ENCODE measurements at places on chromosomes 12 and 14.
A peak's percentile ranks its signal among the peaks of the same experiment; 100 is the strongest.

GRCh38 chr14:24534286-24534685, 26.2 kb upstream of the CMA1 start:
- DNase-seq, result no peak

- no peak for DNase-seq
These were observed 1.4 kb upstream of the TMEM132C start for GRCh38 chr12:128265566-128265965.

DNA sequence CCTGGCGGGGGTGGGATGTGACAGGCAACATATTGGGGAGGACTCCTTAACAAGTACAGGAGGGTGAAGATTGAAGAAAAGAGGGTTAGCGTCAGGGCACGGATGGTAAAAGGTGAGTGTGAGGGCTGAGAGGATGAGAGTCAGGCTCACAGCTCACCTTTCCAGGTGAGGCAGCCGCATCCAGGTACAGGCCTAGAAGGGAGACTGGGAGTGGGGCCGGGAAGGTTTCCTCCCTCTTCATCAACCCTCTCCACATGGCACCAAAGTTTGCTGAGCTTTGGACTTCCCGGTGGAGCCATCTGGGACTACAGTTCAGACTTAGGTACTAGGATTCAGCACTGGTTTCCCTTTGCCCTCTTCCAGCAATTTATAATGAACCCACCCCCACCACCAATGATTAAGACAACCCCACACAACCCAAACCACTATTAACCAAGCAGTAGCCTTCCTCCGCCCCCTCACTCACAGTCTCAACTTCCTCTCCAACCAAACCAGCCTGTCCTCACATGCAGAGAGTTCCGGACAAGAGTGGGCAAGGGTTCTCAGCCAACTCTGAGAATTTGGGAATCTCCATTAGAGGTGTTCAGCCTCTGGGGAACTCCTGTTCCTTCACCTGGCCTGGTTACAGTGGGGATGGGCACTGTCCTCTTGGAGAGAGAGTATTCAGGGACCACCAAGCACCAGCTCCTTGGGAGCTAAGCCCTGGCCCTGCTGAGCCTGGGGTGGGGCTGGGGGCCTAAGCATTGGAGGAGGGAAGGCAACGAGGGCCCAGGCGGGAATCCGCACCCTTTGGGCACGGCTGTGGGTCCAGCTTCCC, 2.4 kb upstream of the HOXC4 start:
- no peak for DNase-seq

DNA sequence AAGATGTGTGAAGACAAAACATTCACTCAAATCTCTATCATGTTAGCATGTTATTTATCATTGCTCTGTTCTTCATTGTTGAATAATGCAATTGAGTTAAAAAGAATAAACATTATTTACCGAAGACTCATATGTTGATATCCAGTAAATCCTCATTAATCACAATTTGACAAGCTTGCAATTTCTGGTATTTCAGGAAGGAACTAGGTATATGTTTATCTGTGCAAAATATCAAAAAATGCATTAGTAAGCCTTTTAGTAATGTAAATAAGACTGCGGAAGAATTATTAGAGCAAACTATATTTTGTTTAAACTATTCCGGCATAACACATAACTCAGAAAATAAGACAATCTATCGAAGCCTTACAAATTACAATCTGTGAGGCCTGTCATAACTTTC, 222.7 kb upstream of the NOVA1 start:
- no peak for DNase-seq

DNA sequence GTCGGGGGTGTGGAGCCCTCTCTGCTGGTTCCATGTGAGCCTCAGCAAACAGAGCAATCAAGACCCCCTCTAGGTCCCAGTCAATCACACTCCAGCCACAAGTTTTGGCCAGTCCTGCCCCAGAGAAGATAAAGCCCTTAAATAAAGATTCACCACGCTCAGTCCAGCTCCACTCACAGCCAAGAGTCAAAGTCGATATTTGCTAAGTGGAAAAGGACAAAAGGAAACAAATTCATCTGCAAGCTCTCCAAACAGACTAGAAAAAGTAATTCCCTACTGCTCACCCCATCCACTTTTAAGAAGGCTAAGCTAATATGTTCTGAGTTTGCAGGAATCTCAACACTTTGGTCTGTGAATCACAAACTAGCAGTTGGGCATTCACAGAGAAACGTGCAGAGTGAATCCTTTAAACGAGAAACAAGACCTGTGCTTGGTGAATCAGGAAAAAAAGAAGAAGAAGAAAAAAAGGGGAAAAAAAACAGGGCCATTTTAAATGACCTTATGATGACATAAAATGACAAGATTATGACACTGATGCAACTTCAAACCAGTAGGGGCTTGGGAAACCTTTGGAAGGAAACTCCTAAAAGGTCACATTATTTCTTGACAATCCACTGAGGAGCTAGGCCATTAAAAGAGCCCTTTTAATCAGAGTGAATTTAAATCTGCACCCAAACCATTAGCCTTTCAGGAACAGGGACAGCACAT, 41.8 kb upstream of the FOXN3 start:
- no peak for DNase-seq

DNA sequence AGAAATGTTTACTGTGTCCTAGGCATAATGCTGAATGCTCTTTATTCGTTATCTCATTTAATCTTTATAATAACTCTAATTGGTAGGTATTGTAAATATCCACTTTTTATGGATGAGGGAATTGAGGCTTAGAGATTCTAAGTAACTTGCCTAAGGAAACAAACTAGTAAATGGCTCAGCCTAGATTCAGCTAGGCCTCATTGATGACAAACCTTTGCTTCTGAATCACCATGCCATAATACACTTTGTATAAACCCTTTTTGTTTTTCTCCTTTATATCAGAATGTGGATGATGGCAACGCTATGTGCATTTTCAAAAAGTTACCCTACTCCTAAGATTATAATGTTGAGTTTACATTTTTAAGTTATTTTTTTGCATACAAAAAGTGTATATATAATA, 34.0 kb downstream of the MNAT1 start:
- no peak for DNase-seq

GRCh38 chr12:125528281-125528680, 463.0 kb downstream of the AACS start:
- DNase-seq, result no peak

GRCh38 chr14:97149775-97150174, 352.6 kb downstream of the VRK1 start:
- no peak for DNase-seq

DNA sequence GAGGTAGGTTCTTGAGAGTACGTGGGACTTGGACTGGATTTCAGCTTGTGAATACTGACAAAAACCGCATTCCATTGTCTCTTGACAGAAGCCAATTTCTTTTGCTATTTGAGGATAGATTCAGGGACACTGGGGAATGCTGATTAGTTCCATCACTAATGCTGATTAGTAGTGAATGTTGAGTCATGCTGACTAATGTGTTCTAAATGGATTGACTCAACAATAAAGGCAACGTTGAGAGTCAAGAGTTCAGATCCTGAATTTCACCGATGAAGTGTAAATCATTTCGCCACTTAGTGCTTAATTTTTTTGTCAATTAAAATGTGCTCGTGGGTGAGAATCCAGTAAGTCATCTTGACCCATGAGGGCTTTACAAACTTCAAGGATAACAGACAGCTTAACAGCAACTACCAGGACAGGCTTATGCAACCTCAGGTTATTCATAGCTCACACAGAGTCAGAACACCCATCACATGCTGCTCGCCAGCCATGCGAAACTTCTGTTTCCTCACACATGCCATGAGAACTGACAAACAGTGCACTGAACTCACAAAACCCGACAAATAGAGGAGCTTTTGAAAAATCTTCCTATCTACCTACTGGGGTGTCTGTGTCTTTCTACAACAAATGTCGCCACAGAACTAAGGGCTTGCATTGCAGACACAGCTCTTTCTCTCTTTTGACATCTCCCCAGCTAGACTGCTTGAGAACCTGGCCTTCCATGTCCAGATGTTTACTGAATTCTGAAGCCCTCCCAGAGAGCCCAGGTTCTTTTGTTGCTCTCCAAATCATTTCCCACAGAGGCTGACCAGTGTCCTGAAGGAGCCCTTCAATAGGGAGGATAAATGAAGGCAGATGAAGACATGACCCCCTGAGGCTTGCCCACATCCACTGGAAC, 316.4 kb downstream of the ZFP36L1 start:
- DNase-seq, result no peak

GRCh38 chr14:90601563-90601962, 204.7 kb downstream of the CALM1 start:
- no peak for DNase-seq

- no peak for DNase-seq
These were observed 739 bp upstream of the USP44 start for GRCh38 chr12:95551913-95552516.

GRCh38 chr12:92439420-92439805, 263.4 kb upstream of the PLEKHG7 start:
- no peak for DNase-seq

DNA sequence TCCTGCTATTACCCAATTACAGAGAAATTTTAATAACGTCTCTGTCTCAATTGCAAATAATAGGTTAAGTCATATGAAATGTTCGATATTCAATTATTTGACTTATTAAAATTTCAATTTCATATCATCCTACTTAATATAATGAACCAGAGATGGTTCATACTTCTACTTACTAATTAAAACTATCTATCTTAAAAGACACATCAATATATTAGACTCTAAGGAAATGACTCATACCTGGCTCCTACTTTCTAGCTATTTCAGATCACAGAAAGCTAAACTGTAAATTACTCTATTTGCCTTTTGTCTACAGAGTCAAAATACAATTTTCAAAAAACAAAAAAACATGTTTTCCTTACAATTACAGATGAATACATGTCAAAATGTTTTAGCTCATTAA, 99.6 kb downstream of the CAPZA3 start:
- DNase-seq, result no peak

DNA sequence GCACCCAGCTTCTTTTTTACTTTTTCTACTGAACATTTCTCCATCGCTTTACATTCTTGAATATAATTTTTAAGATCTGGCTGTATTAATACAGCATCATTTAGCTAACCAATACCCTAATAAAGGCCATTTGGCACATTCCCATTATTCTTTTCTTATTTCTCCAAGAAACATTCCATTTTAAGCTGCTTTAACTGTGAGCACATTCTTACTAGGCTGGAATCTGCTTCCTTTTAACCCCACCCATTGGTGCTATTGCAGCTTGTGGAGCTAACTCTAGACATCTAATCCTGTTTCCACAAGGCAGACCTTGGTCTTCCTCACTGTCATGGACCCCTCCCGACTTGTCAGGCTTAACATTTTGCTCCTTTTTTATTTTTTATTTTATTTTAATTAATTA, 15.2 kb downstream of the CALM1 start:
- no peak for DNase-seq

GRCh38 chr14:36075203-36075602, 101.3 kb downstream of the PTCSC3 start:
- no peak for DNase-seq

DNA sequence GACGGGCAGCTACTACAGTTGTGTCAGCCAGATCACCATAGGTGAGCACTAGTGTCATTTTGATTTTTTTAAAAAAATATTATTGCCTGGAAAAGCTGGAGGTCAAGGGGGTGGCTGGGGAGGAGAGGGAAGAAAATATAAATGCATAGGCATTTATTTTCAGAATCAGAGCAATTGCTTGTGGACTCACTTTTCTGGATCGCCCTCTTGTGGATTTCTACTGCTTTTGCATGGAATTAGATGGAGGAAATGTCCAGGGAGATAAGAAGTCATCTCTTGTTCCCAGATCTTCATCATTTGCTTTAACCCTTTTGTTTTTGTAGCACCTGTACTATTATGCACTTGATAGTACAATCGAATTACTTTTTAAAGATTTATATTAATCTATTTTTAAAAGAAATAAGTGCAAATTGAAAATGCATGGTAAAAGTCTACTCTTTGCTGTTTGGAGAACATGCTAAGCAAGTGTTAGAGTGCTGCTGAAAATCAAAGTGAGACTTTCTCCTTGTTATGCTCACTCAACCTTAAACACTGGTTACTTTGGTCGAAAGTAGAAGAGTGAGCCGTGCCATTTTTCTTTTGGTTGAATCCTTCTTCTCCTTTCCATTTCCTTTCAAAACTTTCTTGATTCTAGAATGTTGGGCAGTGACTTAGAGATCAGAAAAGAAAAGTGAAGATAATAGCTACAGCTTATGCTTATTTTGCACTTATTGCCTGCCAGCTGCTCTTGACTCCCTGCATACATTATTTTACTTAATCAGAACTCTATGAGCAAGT, 60.6 kb upstream of the ANO4 start:
- DNase-seq, result no peak

- no peak for DNase-seq
These were observed 24.6 kb upstream of the ANP32D start for GRCh38 chr12:48447755-48448154.

DNA sequence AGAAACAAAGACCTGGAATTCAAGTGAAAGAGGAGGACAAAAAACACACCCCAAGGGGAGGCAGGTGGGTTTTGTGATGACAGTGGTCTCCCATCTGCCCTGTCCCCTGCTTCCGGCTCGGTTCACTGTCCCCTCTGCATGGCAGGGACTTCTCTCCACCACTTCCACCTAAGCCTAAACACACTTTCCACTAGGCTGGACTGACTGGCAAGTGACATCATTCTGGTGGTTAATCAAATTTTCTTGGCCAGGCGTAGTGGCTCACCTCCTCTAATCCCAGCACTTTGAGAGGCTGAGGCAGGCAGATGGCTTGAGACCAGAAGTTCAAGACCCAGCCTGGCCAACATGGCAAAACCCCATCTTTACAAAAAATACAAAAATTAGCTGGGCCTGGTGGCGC, 11.9 kb downstream of the PLEKHG6 start:
- DNase-seq, result no peak

- no peak for DNase-seq
These were observed 578.6 kb downstream of the SLC16A7 start for GRCh38 chr12:60174476-60174875.

DNA sequence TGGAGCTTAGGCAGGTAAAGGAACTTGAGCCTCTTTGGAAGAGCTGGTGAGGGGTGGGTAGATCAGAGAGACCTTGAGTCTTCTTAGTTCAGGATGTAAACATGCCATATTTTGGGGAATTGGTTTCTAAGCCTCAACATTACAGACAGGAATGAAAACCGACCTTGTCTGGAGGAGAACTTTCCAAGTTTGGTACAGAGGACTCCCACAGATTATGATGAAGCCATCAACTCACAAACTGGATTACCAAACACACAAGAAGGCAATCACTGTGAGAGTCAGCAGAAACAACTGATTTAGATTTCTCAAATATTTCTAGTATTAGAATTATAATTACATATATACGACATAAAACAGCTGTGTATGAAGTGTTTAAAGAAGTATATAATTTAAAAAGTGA, 22.3 kb upstream of the AMN1 start:
- no peak for DNase-seq

GRCh38 chr12:24127919-24128721, 178.7 kb upstream of the SOX5 start:
- no peak for DNase-seq

- peak; percentile 74 for DNase-seq
These were observed 2.7 kb upstream of the TRAF3 start for GRCh38 chr14:102774391-102775153.
